AML-193 (cell line): ENCODE measurements at places on chromosomes 11 and 22.

DNA sequence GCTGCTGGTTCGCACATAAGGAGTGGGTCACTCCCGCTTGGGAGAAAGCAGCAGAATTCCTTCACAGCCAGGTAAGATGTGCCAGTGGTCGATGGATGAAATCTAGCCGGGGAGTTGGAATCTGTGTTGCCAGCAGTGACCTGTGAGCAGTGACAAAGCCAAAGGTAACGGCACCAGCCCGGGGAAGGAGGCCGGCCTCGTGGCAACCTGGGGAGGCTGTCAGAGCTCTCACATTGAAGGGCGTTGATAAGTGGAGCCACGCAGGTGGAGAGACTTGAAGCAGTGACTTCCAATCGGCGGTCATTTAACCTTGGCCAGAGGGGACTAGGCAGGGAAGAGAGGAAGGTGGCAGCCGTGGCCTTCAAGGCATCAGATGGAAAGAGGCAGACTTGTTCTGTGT, 58.8 kb downstream of the ARHGAP8 start:
- DNase-seq, result no peak

- DNase-seq, result no peak
Observed at GRCh38 chr22:24401931-24402367, 25.4 kb upstream of the ADORA2A start.

- DNase-seq, result no peak
Observed at GRCh38 chr11:128865490-128865889, 1.6 kb downstream of the KCNJ1 start.

- DNase-seq, result no peak
Observed at GRCh38 chr22:19082101-19082500, 40.1 kb downstream of the DGCR2 start.

GRCh38 chr11:63937713-63938478, 906 bp upstream of the NAA40 start:
- DNase-seq, result no peak

DNA sequence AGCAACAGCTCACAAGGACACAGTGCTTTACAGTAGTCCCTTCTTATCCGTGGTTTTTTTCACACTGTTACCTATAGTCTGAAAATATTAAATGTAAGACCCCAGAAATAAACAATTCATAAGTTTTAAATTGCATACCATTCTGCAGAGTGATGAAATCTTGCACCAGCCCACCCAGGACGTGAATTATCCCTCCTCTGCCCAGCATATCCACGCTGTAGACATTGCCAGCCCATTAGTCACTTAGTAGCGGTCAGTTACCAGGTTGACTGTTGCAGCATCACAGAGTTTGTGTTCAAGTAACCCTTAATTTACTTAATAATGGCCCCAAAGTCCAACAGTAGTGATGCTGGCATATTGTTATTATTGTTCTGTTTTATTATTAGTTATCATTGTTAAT, 3.6 kb downstream of the CLTCL1 start:
- DNase-seq, result no peak

DNA sequence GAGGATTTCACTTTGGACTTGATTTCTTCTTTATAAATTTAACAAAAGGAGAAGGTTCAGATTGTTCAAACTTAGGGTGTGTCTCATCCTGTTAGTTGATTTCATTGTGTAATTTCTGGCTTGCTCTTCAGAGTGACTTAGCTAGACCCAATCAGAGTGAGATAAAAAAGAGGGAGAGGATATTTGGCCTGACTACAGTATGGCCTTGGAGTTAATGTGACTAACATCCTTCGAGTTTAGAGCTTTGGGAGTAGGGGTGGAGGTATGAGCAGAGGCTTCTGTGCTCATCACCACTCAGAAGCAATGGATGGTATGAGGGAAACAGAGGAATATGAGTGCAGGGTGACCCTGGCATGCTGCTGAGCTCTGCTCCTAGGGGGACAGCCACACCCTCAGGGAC, 114.2 kb downstream of the ME3 start:
- no peak for DNase-seq

- DNase-seq, result no peak
Observed at GRCh38 chr11:24819006-24819405, 322.2 kb downstream of the LUZP2 start.

DNA sequence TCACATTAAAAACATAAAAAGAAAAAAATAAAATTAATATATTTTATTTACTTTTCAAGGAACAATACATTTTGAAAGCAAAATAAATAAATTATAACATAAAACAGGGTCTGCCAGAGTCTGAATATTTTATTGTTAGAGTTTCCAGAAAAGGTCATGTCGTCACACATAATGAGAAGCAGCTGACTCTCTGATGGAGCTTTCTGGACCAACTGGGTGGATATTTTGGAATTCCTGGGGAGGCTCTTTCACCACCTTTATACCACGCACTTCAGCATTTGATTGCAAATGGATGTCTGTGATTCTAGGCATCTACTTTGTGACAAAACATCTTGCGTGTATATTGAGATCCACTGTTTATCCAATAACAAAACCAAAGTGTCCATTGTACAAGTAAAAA, 455.0 kb upstream of the CCDC179 start:
- DNase-seq, result no peak

GRCh38 chr22:32693102-32693501, 108.4 kb upstream of the TIMP3 start:
- no peak for DNase-seq

- DNase-seq, result no peak
Observed at GRCh38 chr11:69537855-69538640, 56.6 kb downstream of the LINC01488 start.

GRCh38 chr22:26894766-26895485, 237.5 kb downstream of the MIAT start:
- no peak for DNase-seq

- no peak for DNase-seq
Observed at GRCh38 chr11:128532572-128533091, 54.7 kb downstream of the ETS1 start.

- no peak for DNase-seq
Observed at GRCh38 chr11:44638032-44638431, 72.6 kb downstream of the CD82 start.

DNA sequence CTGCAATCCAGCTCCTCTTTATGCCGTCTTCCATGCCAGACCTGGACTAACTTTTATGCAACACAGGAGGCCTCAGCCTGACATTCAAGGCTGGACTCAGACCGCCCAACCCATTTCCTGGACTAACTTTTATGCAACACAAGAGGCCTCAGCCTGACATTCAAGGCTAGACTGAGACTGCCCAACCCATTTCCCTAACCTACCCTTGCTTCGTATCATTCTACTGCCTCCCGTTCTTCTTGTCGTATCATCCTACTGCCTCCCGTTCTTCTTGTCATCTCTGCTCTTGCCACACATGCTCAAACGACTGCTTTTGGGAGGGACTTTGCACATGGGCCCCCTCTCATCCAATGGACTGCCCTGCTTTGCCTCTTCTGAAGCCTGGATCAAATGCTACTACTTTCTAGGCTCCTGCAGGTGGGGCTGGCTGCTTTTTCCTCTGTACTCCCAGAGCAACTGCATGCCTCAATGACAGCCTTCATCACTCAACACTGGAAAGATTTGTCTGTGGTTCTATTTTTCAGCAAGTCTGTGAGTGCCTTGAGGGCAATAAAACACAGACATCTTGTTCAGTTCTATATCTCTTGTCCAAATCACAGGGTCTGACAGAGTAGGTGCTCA, 7.8 kb downstream of the TBC1D10A start:
- DNase-seq, result no peak

- peak; percentile 45 for DNase-seq
Observed at GRCh38 chr11:86205421-86206336, 38.9 kb upstream of the EED start.

- no peak for DNase-seq
Observed at GRCh38 chr22:28799606-28800307, 612 bp downstream of the XBP1 start.

- DNase-seq, result no peak
Observed at GRCh38 chr11:32008880-32009551, 81.9 kb upstream of the RCN1 start.

DNA sequence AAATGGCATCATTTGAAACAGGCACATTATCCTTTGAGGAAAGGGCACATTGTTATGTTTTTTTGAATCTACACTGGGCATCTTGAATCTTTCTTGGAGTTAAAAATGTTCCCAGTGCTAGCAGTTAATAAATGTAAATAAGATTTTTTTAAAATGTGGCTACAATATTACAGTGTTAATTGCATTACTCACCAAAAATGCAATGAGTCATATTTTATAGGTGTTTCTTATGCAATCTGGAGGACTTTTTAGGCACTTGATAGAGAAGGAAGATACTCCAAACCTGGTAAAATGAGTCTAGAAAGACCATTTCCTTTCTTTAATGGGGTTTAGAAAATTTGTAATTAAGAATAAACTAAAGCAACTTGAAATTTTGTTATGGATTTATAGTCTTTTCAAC, 238.0 kb downstream of the METTL15 start:
- no peak for DNase-seq

- DNase-seq, result no peak
Observed at GRCh38 chr22:45344334-45344733, 34.6 kb downstream of the FAM118A start.
